ENCODE measurements at places on chromosomes 3 and 15. TPM values are rescaled to one million over a fixed set of nuclear protein-coding genes. Genes with fewer than 3 reads are reported as not detected.

The GABRG3 gene
- not detected for total RNA-seq

The TRAIP gene
- 13.4 TPM for total RNA-seq

- H3K4me3 ChIP-seq = no peak overlapping the region
- H3K27me3 ChIP-seq = peaks cover 12% of the 10 kb centered on the region
- no peaks in the 10 kb centered on the region for H3K4me1 ChIP-seq
- DNase-seq = peak; percentile 42
Observed at GRCh38 chr3:12139111-12139511, 19.6 kb downstream of the TIMP4 start.

DNA sequence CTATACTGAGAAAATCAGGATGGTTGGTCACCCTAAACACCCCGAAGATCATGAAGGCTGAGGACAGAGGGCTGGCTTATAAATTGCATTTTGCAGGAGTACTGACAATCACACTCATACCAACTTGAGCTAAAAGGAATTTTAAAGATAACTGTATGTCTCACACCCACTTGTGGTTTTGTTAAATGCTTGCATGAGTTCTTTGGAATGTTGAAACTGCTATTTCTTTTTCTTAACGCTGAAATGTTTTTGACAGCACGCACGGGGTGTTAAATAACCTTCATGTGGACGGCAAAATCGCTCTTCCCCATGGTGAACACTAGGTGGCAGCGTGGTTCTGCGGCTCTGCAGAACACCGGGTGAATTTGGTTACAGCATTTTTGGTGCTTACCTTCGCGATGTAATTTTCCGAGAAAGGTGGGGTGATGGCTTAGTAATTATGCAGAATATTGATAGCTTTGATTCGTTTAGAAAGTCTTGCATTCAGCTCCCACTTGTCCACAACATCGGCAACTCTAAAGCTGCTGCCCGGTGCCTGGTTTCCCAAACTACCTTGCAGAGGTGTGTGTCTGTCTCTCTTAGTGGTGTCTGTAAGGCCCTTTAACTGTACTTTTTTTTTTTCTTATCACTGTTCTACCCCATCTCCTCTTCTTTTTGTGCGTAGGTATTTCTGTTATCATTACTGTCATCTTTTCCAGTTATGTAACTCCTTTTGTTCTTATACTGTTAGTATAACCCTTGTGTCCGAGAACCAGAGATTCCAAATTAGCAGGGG lies 51.7 kb downstream of the ARNT2 start:
- H3K27ac ChIP-seq = no peak overlapping the region
- no peaks in the 10 kb centered on the region for H3K36me3 ChIP-seq
- no peak overlapping the region for H3K4me3 ChIP-seq
- DNase-seq = peak; percentile 63

The GRIP2 gene
- not detected for total RNA-seq

GRCh38 chr3:122052968-122053367 lies 2.2 kb upstream of the CD86 start:
- H3K4me3 ChIP-seq = no peak overlapping the region
- H3K27me3 ChIP-seq = no peaks in the 10 kb centered on the region
- no peaks in the 10 kb centered on the region for H3K36me3 ChIP-seq
- no peak overlapping the region for H3K27ac ChIP-seq
- DNase-seq = no peak

GRCh38 chr3:30688776-30689641 lies 82.6 kb downstream of the TGFBR2 start:
- H3K36me3 ChIP-seq = peaks cover 61% of the 10 kb centered on the region
- H3K4me1 ChIP-seq = peaks cover 91% of the 10 kb centered on the region
- H3K4me3 ChIP-seq = no peak overlapping the region

The SAMD7 gene
- not detected for total RNA-seq

GRCh38 chr15:70069716-70070115 lies 28.0 kb downstream of the TLE3 start:
- H3K27ac ChIP-seq = no peak overlapping the region
- peaks cover 72% of the 10 kb centered on the region for H3K36me3 ChIP-seq
- H3K4me1 ChIP-seq = no peaks in the 10 kb centered on the region
- no peak for DNase-seq
- no peaks in the 10 kb centered on the region for H3K27me3 ChIP-seq

- no peak overlapping the region for H3K27ac ChIP-seq
- DNase-seq = peak; percentile 46
- no peaks in the 10 kb centered on the region for H3K36me3 ChIP-seq
- H3K27me3 ChIP-seq = peaks cover 3% of the 10 kb centered on the region
Observed at GRCh38 chr15:91302588-91303439, 202.8 kb downstream of the SV2B start.

DNA sequence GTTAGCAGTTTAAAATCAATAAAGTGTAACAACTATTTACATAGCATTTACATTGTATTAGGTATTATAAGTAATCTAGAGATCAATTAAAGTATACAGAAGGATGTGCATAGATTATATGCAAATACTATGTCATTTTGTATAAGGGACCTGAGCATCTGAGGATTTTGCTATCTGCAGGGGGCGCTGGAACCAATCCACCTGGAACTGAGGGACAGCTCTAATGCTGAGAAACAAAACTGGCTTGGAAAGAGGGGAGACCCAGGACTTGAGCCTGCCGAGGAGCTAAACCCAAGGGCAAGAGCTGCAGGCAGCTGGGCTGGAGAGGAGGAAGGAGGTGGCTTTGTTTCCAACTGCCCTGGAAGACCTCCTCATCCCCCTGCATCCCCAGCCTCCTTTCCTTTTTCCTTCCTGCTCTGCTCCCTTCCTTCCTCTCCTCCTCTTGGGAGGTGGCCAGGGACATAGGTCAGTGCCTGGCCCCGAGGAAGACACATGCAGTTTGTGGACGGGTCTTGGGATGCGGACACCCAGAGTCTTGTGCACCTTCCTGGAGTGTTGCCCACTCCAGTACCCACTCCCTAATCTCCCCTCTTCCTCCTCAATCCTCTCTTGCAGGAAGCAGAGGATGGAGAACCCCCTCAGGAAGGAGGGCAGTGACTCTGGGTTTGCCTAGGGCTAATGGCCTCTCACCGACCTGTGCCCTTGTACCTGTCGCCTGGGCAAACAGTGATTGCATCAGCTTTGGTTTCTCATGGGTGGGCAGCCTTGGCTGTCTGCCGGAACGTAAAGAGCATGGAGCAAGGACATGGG lies 825 bp upstream of the RTP3 start:
- H3K4me1 ChIP-seq = peaks cover 12% of the 10 kb centered on the region
- no peaks in the 10 kb centered on the region for H3K27me3 ChIP-seq
- DNase-seq = peak; percentile 36
- H3K4me3 ChIP-seq = no peak overlapping the region

DNA sequence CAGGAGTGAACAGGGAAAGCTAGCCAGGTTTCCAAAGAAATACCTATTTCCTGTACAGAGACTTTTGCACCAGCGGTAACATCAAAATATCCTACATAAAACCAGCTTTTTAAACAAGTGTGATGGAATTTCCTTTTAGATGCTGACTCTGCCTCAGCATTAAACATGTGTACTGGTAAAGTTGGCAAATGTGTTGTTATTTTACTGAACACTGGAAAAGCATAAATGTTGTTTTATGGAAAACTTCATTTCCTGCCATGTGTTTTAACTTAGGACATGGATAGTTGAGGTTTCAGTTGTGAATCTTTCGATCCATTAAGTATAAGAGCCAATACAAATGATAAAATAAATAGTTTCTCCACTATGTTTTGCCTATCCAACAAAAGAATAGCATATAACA lies 15.7 kb downstream of the OXNAD1 start:
- DNase-seq = peak; percentile 77
- no peak overlapping the region for H3K27ac ChIP-seq
- H3K4me1 ChIP-seq = peaks cover 24% of the 10 kb centered on the region

DNA sequence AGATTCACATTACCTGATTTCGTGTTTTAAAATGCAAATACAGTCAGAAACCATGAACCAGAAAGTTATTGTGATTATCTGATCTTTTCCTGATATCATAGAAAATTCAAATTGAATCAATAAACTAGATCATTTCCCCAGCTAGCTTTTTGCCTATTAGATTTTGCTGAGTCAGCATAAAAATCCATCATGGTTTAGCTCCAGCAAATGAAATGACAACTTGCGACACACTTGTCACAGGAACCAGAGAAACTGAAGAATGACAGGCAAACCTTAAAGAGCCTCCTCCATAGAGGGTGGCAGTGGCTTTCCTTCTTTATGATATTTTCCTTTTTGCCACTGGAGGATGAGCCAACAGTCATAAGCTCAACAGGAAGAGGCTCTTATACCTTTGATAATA lies 30.6 kb upstream of the TMEM108 start:
- H3K36me3 ChIP-seq = no peaks in the 10 kb centered on the region
- no peaks in the 10 kb centered on the region for H3K4me1 ChIP-seq
- H3K27ac ChIP-seq = no peak overlapping the region
- no peaks in the 10 kb centered on the region for H3K27me3 ChIP-seq
- H3K4me3 ChIP-seq = no peak overlapping the region

DNA sequence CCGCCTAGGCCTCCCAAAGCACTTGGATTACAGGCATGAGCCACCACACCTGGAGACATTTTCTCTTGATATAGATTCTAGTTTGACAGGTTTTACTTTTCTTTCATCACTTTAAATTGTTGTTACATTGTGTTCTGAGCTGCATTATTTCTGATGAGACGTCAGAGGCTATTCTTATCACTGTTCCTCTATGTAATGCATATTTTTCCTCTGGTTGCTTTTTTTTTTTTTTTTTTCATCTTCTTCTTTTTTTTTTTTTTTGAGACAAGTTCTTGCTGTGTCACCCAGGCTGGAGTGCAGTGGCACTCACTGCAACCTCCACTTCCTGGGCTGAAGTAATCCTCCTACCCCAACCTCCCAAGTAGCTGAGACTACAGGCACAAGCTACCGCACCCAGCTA lies 41.2 kb downstream of the TRA2B start:
- no peak overlapping the region for H3K4me3 ChIP-seq
- no peaks in the 10 kb centered on the region for H3K27me3 ChIP-seq
- no peak for DNase-seq

- no peaks in the 10 kb centered on the region for H3K36me3 ChIP-seq
- DNase-seq = no peak
- H3K27ac ChIP-seq = no peak overlapping the region
- H3K27me3 ChIP-seq = no peaks in the 10 kb centered on the region
Observed at GRCh38 chr15:87489902-87490665, 766.5 kb downstream of the NTRK3 start.

The SENP8 gene
- total RNA-seq = 1.4 TPM

The GOLGA8A gene
- total RNA-seq = 61.1 TPM

DNA sequence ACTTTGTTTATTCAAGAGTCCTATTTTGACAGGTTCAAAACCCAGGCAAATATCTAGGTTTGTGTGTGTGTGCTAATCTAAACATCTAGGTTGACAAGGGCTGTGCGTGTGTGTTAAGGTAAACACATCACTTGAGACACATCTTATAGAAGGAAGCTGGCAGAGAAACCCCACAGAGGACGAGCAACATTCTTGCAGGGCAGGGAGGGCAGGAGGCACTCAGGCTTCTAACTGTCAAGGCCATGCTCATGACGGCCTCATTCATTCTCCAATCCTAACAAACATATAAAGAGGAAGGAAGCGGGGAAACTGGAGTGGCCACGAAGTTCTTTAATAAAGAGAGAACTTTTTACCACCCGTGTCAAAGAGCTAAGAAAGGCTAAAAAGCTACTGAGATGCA lies 43.4 kb downstream of the SLCO2A1 start:
- H3K4me3 ChIP-seq = no peak overlapping the region
- H3K27ac ChIP-seq = no peak overlapping the region
- H3K27me3 ChIP-seq = no peaks in the 10 kb centered on the region
- no peak for DNase-seq
- H3K4me1 ChIP-seq = peaks cover 16% of the 10 kb centered on the region
- no peaks in the 10 kb centered on the region for H3K36me3 ChIP-seq

- no peaks in the 10 kb centered on the region for H3K27me3 ChIP-seq
- no peak overlapping the region for H3K27ac ChIP-seq
- no peak overlapping the region for H3K4me3 ChIP-seq
- DNase-seq = no peak
Observed at GRCh38 chr15:64524778-64525177, 64.4 kb downstream of the ZNF609 start.

The MEGF11 gene
- total RNA-seq = not detected

DNA sequence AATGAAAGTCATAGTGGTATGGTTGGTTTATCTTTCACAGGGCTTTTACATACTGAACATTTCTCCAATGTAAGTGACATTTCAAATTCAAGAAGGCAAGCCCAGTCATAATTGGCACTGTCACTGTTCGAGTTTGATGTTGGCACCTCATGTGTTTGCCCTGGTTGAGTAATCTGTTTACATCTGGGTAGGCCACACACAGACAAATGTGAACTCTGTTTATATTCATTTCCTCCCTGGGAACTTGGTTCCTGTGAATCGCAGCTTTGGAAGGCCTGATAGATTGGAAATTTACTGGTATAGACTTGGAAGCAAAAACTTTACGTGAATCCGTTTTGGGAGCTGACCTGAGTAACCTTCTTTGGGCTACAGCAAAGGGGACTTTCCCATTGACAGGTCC lies 395.2 kb upstream of the AZI2 start:
- H3K27ac ChIP-seq = no peak overlapping the region
- H3K4me1 ChIP-seq = peaks cover 22% of the 10 kb centered on the region
- no peaks in the 10 kb centered on the region for H3K36me3 ChIP-seq
- H3K27me3 ChIP-seq = peaks cover 2% of the 10 kb centered on the region
- no peak for DNase-seq
- H3K4me3 ChIP-seq = no peak overlapping the region

DNA sequence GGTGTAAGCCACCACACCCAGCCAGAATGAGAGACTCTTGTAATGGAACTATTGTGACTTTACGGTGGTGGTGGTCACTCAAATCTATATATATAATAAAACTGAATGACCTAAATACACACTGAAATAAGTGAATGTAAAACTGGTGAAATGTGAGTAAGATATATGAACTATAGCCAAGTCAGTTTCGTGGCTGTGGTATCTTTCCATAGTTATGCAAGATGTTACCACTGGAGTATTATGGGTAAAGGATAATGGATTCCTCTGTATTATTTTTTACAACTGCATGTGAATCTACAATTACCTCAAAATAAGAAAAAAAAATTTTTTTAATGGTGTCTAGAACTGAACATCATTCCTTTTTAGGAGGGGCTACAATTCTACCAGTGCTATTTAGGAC lies 21.9 kb downstream of the PIK3CB start:
- no peak overlapping the region for H3K27ac ChIP-seq
- H3K4me1 ChIP-seq = no peaks in the 10 kb centered on the region
- no peaks in the 10 kb centered on the region for H3K27me3 ChIP-seq

GRCh38 chr3:38616111-38616510 lies 33.4 kb downstream of the SCN5A start:
- no peak for DNase-seq
- H3K4me3 ChIP-seq = no peak overlapping the region
- no peaks in the 10 kb centered on the region for H3K36me3 ChIP-seq
- H3K27me3 ChIP-seq = no peaks in the 10 kb centered on the region
- no peaks in the 10 kb centered on the region for H3K4me1 ChIP-seq

DNA sequence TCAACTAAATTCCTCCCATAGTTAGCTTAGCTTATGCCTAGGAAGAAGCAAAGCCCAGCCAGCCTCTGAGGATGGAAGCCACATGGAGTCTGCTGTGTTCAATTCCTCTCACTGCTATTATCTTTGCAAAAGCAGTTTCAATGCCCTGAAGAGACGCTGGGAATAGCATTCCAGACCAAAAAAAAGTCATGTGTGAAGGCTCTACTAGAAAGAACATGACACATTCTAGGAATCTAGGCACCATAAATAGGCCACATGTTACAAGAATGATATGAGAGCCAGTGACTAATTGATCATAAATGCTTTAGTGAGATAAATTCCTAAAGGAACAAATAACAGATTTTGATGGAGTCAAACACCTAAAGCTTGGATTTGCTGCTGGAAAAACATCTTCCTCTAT lies 800.8 kb downstream of the TUSC7 start:
- H3K36me3 ChIP-seq = no peaks in the 10 kb centered on the region
- H3K27me3 ChIP-seq = no peaks in the 10 kb centered on the region
- no peak overlapping the region for H3K27ac ChIP-seq
- DNase-seq = no peak
- H3K4me3 ChIP-seq = no peak overlapping the region
- no peaks in the 10 kb centered on the region for H3K4me1 ChIP-seq

- DNase-seq = no peak
- H3K27ac ChIP-seq = no peak overlapping the region
Observed at GRCh38 chr3:184766555-184767261, 45.3 kb upstream of the VPS8 start.
